Fibroblast of the aortic adventitia (primary cell): ENCODE measurements at places on chromosomes 11 and 22. TPM values are rescaled to one million over a fixed set of nuclear protein-coding genes. Genes with fewer than 3 reads are reported as not detected.

The FAM111B gene
- total RNA-seq = 0.41 and 42.9 TPM in 2 replicates

The INPPL1 gene
- total RNA-seq = 27.9 and 54.6 TPM in 2 replicates

The GGT1 gene
- total RNA-seq = 0.65 and 1.1 TPM in 2 replicates

The CD3D gene
- not detected in 2 replicates for total RNA-seq

The CD248 gene
- total RNA-seq = 99.1 and 193 TPM in 2 replicates

The HTR3B gene
- not detected in 2 replicates for total RNA-seq

The NPAT gene
- total RNA-seq = 6.9 and 28.9 TPM in 2 replicates

The KCNJ11 gene
- not detected in 2 replicates for total RNA-seq

- no peak for DNase-seq
Observed at GRCh38 chr22:47041271-47042115, 279.0 kb downstream of the TBC1D22A start.

- no peak for DNase-seq
Observed at GRCh38 chr11:6932145-6932544, 5.9 kb downstream of the ZNF215 start.

DNA sequence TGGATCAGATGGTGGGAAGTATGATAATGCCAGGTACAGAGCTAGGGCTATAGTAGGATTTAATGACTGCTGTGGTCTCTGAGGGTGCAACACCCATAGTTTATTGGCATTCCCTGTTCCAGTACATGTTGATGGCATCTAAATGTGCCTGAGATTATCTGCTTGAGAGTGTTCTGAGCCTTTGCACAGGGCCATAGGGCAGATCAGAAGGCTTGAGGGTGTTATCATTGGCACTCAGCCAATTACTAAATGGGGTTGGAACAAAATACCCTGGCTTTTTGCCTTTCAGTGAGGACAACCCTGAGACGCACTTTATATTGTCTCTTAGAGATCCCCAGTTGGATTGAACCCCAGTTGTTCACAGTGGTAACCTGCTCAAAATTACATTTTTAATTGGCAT is 6.7 kb downstream of the SLC5A12 start:
- DNase-seq = no peak

- DNase-seq = peak; percentile 81
Observed at GRCh38 chr11:118621071-118621783, 13.8 kb downstream of the PHLDB1 start.

DNA sequence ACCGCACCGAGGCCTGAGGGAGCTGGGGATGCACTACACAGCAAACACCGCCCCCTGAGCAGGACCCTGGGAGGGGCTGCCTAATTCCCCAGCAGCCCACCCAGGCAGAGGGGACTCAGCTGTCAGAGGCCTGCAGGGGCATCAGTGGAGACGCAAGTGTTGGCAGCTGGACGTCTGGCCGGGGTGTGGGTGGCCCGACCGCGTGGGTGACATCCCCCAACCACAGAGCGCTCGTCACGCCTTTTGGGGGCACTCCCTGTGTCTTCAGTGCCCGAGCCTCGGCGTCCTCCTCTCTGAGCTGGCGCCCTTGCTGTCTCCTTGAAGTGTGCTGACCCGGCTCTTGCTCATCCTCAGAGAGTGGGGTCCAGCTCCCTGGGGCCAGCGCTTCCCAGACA is 150.2 kb downstream of the BRD1 start:
- DNase-seq = no peak

DNA sequence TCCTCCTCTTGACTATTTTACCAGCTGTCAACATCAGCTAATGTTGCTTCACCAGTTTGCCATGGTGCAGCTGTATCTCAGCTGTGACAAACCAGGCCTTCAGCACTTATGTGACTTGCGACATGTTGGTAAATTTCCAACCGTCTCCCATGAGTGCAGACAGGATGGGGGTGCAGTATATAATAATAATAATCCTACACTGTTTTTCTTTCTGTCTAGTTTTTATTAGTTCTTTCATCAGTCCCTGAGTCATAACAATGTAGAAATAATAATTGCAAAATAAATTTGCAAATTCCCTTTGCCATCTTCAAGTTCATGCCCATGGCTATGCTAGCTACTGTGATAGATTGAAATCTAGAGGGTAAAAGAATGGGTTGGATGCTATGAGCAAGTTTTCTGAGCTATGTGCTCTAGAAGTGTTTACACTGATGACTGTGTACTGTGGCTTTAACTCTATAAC is 4.9 kb downstream of the MMP13 start:
- DNase-seq = peak; percentile 39

- DNase-seq = peak; percentile 94
Observed at GRCh38 chr11:5600374-5600851, 4.0 kb downstream of the TRIM6 start.

- no peak for DNase-seq
Observed at GRCh38 chr22:29806196-29806595, 31.9 kb downstream of the ASCC2 start.

- peak; percentile 41 for DNase-seq
Observed at GRCh38 chr22:27637604-27638003, 164.0 kb downstream of the MN1 start.

- no peak for DNase-seq
Observed at GRCh38 chr11:18776324-18776723, 15.3 kb downstream of the PTPN5 start.

DNA sequence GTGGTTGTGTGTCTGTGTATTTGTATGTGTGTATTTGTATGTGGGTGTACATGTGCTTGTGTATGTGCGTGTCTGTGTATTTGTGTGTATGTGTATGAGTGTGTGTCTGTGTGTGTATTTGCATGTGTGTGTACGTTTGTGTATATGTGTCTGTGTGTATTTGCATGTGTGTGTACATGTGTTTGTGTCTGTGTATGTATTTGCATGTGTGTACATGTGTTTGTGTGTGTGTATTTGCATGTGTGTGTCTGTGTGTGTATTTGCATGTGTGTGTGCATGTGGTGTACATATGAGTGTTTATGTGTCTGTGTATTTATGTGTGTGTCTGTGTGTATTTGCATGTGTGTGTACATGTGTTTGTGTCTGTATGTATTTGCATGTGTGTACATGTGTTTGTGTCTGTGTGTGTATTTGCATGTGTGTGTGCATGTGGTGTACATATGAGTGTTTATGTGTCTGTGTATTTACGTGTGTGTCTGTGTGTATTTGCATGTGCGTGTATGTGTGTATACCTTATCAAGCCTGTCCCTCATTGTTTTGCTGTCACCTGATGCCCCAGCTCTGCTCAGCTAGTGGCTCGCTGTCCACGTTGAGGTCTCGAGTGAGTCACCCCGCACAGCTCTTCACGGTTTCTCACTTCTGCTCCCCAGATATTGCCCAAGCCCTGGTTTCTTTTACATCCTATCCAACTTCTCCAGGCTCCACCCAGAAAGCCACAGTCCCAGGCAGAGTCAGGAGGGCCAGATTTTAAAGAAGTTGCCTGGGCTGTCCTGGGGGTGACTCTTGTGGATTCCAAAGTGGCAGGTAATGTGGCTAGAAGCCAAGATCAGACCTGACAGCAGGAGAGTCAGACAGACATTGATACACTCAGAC is 15.2 kb downstream of the MB start:
- DNase-seq = peak; percentile 59

DNA sequence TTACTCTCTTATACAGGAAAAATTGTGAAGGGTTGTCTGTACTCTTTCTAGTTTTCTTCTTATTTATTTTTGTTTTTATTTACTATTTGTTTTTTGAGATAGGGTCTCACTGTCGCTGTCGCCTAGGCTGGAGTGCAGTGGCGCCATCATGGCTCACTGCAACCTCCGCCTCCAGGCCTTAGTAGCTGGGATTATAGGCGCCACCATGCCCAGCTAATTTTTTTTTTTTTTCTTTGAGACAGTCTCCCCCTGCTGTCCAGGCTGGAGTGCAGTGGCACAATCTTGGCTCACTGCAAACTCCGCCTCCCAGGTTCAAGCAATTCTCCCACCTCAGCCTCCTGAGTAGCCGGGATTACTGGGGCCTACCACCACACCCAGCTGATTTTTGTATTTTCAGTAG is 18.4 kb downstream of the CUL5 start:
- no peak for DNase-seq

GRCh38 chr22:50699001-50699755 is 26.6 kb downstream of the SHANK3 start:
- DNase-seq = no peak
